ENCODE measurements at places on chromosomes 7 and 10. TPM values are rescaled to one million over a fixed set of nuclear protein-coding genes. Genes with fewer than 3 reads are reported as not detected.

- no peak for DNase-seq
These were observed 83.9 kb upstream of the ANK3 start for GRCh38 chr10:60473557-60473956.

Gene PDK4
- not detected for total RNA-seq

Gene SLC13A1
- not detected for total RNA-seq

Gene NRF1
- total RNA-seq: 11.1 TPM

GRCh38 chr7:122974229-122974628, 21.3 kb downstream of the TAS2R16 start:
- DNase-seq: no peak

DNA sequence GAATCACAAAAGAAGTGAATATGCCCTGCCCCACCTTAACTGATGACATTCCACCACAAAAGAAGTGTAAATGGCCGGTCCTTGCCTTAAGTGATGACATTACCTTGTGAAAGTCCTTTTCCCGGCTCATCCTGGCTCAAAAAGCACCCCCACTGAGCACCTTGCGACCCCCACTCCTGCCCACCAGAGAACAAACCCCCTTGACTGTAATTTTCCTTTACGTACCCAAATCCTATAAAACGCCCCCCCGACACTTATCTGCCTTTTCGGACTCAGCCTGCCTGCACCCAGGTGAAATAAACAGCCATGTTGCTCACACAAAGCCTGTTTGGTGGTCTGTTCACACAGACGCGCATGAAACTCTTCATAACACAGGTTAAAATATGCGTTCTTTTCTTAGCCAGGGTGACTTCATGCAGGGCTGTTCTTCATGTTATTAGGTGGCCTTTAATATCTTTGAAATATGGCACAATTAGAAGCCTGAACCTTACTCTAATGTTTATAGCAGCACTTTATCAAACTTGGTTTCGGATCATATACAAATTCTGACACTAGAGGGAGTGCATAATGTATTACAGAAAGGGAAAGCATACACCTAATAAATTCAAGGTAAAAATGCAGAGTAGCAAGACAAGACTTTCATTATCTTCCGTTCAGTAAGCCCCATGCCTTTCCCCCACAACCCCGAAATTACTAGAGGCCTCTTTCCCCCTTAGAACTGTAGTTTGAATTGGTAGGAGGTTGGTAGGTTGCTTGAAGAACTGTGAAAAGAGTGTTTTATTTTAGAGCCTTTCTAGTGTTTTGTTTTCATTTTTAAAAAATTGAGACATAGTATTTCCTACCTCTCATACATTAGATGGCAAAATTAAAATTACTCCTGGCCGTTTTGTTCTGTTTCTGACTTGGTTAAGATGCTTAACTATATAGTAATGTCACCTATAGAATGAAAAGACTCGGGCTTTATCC, 117.9 kb downstream of the NPY start:
- DNase-seq: peak; percentile 41

- no peak for DNase-seq
These were observed 6.0 kb downstream of the FXYD4 start for GRCh38 chr10:43377424-43377883.

DNA sequence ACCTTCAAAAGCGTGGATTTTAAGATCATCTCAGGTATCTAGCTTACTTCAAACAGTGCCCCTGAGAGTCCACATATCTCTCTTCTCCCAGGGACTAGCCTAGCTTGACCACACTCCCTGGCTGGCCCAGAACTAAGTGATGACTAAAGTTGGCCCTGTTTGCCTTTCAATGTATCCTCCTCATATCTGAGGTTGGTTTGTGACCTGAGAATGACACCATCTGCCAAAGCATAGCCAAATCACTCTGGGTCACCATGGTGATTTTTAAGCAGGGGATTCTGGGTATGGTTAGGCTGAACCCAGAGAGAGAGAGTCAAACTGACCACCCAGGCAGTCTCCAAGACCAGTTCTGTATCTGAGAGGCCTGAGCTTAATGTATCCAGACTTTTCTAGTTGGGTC, 16.2 kb downstream of the CNNM1 start:
- DNase-seq: peak; percentile 93

Gene ARMH3
- 19.0 TPM for total RNA-seq

DNA sequence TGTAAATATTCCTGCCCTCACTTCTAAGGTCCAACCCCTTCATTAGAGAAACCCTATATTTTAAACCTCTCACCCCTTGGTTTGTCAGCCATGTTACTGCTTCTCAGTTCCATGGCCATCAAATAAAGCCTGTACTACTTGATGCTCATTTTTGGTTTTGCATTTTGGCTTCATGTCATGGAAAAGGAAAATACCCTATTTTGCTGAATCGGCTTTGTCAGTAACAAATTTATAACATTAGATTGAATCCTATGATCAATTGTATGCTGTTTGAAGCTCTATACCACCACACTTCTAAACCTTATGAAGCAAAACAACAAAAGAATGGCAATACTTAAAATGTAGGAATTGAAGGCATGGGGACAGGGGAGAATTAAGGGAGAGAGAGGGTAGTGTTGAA, 333.1 kb downstream of the ETV1 start:
- DNase-seq: no peak

DNA sequence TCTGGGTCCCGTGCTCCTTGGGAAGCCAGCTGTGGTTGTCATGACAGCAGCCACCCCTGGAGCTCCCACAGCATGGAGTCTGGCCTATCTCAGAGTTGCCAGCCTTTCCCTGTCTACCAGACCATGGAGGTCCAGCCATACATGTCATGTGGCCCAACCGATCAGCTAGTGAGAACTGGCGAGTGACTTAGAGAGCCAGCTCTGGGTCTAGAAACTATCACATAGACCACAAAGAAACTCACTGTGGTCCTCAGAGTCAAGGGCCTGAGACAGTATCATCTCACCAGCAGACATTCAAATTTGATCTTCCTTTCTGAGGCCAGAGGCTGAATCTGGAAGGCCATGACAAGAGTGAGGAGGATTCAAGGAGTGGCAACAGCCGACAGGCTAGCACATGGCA, 223.3 kb upstream of the GPR26 start:
- DNase-seq: no peak

DNA sequence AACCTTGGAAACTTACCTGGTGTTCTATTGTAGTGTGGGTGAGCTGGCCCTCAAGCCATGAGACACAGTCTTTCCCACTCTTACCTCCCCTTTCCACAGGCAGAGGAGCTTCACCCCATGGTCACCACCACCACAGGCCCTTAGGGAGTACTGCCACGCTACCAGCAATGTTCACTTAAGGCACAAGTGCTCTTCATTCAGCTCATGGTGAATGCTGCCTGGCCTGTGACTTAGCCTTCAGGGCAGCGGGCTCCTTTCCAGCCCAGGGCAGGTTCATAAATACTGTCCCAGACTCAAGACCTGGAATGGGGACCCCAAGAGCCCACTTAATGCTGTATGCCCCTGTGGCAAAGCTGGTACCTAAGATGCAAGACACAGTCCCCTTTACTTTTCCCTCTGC, 109.4 kb downstream of the MYO3A start:
- DNase-seq: no peak

- DNase-seq: no peak
These were observed 202.4 kb upstream of the HPS1 start for GRCh38 chr10:98649170-98649569.

DNA sequence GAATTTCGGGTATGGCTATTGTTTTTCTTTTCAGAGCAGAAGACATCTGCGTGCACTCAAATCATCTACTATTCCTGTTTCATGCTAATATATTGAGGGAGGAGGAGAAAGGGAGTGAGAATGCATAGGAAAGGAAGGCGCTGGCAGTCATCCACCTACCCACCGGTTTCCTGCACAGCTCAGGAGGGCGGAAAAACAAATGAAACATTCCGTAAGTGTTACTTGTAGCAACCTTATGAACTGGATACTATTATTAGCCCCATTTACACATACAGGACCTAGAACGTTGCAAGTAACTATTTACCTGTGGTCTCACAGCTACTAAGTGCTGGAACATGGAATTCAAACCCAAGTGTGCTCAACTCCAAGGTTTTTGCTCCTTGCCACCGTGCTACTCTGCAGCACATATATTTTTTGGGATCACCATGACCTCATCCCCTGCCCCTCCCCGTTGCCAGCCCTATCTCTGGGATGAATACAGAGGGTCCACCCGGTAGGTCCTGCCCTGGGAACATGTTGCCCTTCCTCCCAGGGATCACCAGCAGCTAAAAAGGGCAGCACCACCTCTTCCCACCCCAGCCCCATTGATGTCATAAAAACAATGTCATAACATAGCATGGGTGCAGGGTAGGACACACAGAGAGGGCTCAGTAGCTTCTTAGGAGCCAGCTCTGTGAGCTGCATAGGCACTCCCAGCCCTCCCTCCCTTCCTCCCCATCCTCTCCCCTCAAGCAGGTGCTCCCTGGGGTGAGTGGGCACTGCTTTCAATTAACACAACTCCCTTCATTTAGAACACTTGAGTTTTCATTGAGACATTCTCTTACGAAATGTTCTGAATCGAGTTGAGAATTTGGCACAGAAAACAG, 16.9 kb downstream of the GFRA1 start:
- no peak for DNase-seq

DNA sequence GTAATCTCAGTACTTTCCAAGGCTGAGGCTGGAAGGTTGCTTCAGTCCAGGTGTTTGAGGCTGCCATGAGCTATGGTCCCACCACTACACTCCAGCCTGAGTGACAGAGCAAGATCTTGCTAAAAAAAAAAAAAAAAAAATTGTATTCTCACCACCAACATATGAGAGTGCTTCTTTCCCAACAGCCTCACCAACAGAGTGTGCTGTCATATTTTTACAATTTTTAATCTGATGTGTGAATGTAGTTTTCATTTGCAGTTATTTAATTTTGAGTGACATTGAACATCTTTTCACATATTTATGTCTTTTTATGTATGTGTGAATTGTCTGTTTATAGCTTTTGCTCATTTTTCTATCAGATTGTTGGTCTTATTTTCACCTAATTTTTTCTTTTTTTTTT, 35.2 kb downstream of the MYO1G start:
- no peak for DNase-seq

DNA sequence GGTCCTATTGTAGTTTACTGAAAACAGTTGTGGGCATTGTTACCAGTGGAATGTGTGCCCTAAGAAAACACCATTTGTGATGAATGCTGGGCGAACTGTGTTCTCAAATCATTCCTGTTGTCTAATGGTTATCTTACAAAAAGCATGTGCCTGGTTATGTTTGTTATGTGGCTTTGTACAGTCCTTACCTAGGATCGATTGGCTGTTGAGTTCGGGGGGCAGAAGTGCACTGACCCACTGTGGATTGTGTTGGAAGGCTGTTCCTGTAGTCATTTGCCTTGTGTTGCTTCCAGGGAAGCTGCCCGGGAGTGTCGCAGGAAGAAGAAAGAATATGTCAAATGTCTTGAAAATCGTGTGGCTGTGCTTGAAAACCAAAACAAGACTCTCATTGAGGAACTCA, 84.3 kb downstream of the CREM start:
- DNase-seq: no peak

DNA sequence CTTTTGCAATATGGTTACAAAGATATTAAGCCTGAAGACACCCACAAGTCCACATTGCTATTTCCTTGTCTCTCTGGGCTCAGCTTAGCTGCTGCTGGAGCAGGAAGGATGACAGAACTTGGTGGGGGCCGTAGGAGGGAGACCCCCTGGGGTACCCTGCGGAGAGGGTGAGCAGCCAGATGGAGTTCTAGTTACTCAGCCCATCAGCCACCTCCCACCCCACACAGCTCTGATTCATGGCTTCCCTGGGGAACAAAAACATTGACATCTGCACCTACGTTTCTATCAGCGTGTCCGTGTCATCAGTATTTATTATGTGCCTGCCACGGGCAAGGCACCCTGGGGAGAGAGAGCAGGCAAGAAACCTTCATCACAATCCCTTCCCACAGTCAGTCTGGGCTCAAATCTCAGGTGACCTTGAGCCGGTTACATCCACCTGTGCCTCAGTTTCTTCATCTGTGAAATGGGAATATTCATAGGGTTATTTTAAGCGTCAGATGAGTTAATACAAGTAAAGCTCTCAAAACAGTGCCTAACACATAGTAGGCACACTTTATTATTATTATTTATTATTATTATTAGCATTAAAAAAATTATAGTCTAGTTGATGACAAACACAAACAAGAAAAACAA, 131.5 kb downstream of the C10orf105 start:
- no peak for DNase-seq

- DNase-seq: no peak
These were observed 233.7 kb upstream of the PTN start for GRCh38 chr7:137577184-137577583.

DNA sequence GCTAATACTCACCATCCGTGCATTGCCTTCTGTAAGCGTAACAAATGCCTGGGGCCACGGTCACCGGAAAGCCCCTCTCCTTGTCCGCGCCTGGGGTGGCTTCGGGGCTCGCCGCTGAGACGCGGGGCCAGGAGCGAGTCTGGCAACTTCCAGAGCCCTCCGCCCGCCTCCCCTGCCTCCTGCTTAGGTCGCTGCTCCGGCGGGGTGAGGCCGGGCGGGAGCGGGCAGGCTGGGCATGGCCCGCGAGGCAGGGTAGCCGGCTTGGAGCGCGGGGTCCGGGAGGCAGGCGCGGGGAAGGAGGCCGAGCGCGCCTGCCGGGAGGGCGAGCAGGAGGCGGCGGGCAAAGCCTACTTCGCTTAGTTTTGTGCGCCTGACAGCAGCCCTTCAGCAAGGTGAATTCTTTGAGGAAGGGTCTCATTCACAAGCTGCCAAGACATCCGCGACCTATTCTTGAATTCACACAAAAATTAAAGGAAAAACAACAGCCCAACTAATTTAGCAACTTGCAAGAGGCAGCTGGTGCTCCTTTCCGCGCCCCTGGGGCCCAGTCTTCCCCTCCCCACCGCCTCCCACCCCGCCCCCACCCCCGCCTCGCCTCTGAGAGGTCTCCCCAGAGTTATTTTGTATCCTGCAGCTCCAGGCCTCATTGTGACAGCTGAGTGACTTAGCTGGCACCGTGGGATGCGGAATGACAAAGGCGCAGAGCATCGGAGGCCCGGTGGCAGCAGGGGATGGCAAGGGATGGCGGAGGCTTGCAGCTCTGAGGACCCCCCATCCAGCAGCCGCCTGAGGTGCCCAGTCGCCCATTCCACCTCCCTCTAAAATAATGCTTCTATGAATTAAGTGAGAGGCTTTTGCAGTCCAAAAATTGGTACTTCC, 12.8 kb upstream of the KAT6B start:
- no peak for DNase-seq

Gene FGFR2
- total RNA-seq: not detected

DNA sequence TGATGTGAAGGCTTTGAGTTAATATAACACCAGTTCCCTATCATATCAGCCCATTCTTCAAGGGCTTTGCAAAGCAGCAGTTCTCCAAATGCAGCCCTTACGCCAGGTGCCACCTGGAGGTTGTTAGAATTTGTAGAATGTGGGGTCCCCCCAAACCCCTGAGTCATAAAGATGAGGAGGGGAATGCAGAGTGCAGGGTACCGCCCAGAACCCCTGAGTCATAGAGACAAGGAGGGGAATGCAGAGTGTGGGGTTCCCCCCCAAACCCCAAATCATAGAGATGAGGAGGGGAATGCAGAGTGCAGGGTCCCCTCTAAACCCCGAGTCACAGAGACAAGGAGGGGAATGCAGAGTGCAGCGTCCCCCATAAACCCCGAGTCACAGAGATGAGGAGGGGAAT, 605.8 kb downstream of the PTPRN2 start:
- DNase-seq: no peak

All from HFFc6 (cell line).